ENCODE measurements at places on chromosomes 6 and 20.

DNA sequence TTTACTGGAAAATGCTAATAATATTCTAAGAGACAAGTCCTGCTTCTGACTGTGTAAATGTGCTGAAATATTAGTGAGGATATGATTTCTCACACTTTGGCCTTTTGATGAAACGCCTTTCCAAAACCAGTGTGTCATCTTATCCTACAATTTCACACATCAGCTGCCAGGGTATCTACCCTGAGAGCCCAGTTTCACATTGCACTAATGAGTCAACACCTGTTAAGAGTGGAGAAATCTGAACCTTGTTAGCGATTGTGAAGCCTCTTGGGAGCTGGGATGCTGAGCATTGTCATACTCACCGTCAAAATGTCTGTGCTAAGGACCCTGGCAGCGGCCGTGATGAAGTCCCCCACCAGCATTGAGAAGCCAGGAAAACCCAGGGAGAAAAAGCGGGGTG, 166.0 kb downstream of the RALGAPA2 start:
- DNase-seq, result no peak

DNA sequence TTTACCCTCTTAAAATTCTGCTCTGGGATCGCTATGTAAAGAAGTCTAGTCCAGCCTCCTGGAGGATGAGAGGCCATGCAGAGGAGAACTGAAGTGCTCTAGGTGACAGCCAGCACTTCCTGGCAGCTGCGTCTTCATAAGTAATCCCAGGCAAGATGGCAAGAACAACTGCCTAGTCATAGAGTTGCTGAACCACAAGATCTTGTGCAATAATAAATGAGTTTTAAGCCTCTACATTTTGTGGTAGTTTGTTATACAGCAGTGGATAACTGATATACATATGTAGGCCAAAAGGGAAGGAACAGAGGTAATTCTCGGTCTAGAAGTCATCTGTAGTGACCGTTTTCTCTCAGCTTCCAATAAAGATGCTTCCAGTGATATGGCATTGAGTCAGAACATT, 103.8 kb upstream of the FLRT3 start:
- DNase-seq, result no peak

DNA sequence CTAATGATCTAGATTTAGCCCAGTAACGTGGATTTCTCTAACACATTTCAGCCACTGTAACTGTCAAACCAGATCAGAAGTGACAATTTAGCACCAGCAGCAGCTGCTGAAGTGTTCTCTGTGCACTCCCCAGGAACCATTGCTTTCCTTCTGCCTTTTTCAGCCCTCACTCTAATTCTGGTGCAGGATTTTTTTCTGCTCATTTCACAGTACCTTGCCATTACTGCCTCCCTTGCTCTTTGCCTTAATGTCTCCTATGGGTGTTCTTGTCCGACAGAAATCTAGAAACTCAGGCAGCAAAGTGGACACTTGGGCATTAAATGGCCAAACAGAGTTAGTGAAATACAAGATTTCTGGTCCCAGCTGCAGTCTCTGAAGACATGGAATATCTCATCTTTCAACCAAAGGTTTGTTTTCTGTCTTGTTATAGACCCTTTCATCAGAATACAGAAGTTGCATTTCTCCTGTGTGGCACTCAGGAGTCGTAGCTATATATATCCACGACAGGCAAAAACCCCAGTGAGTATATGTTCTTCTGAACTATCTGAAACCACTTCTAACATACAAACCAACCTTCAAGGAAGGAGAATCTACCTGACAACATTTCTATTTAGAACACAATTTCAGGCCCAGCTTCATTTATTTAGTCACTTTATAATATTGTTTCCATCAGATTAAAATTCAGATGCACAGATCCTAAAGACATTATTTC, 92.9 kb downstream of the THEMIS start:
- DNase-seq, result no peak

DNA sequence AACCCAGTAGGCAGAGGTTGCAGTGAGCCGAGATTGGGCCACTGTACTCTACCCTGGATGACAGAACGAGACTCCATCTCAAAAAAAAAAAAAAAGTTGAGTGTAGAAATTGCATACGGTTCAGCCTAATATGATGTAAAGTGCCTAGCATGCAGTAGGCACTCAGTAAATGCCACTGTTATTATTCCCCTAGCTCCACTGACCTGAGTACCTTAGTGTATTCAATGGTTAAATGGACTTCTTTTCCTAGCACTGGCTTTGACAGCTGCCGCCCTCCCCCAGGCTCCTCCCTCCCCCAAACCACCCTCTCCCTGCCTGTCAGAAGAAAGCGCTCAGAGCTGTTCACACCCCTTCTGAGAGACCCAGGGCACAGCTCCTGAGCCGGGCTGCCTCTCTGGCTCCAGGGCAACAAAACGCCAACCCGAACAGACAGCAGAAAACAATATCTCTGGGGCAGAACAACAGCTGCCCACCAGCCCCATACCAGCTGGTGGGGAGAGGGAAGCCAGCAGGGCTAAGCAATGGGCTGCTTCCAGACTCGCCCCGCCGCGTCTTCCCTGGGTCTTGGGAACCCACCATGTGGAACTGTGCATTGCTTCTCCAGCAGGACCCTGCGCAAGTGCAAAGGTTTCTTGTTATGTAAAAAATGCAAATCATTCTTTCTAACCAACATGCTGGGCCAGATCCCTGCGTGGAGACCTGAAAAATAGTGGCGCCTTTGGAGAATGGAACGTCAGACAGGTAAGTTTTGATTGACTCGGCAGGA, 4.5 kb downstream of the CPNE5 start:
- DNase-seq, result no peak

- no peak for DNase-seq
Observed at GRCh38 chr20:1392443-1392692, 486 bp downstream of the FKBP1A start.

- DNase-seq, result no peak
Observed at GRCh38 chr20:39532205-39532604, 570.1 kb downstream of the DHX35 start.

- no peak for DNase-seq
Observed at GRCh38 chr6:87558446-87558845, 31.3 kb downstream of the RARS2 start.

DNA sequence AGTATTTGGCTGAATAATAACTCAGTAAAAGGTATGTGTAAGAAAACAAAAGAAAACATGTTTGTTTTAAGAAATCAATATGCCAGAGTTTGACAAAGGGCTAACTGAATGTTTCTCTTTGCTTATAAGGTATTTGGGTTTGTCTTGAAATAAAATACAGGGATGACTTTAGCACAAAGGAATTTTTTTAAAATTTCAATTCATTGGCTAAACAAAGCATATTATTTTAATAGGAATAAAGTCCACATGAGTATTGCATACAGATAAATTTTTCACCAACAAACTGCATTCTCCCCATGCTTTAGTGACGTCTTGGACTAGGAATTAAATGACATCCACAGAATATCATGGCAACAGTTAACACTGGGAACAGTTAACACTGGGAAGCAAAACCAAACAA, 480.0 kb upstream of the JAG1 start:
- no peak for DNase-seq

DNA sequence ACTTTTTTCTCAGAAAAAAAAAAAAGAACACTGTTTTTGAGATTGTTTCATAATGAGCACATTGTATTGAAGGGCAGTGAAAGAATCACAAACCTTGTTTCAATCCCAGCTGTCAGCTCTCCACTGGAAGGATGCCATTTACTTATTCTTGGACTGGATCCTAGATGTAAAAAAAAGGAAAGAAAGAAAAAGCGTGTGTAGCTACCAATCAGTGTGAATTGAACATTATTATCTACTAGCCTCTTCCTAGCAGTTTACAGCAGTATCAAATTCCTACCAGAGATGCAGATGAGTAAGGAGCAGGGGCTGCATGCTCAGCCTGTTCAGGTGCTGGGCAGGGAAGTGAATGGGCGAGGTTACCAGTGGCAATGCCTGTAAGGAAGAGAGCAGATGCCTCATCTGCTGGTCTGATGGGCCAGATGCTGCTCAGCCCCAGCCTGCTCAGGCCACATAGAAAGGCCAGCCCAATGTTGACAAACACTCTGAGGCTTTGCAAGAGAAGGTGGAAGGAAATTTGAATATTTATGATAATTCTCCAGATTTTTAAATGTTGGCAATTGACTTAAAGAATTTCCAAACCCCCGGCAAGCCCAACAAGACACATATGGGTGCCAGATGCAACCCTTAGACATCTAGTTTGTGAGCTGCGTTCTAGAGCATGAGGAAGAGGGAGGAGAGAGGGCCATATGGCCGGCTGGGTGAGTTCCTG, 189.5 kb downstream of the IBTK start:
- no peak for DNase-seq

- no peak for DNase-seq
Observed at GRCh38 chr20:33657704-33658095, 4.4 kb upstream of the C20orf144 start.

DNA sequence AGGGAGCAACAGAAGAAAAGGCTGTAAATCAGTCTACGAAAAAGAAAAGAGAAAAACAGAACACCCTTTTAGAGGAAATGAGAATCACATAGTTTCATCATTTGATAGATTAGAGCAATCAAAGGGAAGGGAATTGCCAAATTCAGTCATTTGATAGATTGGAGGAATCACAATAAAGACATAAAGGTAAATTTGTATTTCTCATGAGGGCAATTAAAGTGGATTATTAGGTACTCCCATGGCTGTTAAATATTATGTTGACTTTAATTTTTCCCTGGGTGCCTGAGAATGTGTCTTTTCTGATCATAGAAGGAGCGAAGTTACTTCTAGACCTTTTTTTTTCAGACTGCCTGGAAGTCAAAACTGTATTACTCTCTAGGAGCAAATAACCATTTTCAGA, 1145.7 kb downstream of the EPHA7 start:
- DNase-seq, result no peak

DNA sequence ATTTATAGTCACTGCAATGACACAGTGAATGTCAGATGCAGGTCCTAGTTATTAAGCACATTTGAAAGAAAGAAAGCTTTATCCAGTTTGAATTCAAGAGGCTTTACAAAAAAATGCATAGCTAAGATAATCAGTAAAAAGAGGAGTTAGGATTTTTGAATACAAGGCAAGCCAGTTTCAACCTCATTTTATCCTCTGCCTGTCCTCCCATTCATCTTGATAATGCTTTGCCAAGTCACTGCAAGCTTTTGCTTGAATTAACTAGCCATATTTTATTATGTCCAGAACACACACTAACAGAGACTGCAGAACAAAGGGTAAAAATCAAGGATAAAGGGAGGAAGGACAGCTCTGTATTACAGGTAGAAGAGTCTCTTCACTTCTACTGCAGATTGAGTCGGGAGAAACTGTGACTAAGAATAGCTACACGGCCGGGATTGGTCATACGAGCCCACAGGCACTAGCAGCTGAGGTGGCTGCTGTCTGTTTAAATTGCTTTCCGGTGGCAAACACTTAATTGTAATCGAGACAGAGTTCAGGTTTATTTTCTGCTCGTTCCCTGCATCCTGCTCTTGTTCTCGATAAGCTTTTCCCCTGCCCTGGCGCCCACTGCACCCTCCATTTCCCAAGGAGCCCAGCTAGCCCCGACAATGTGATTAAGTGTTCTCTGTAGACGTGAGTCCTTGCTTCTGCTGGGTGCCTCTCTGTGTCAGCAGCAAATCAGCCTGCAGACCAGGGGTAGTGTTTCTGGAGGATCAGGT, 30.5 kb upstream of the AKAP12 start:
- peak; percentile 24 for DNase-seq

- DNase-seq, result no peak
Observed at GRCh38 chr6:95670011-95670463, 92.7 kb downstream of the MANEA start.

- peak; percentile 81 for DNase-seq
Observed at GRCh38 chr6:37210313-37210968, 40.5 kb downstream of the PIM1 start.

GRCh38 chr6:157233156-157233555, 90.2 kb downstream of the TMEM242 start:
- no peak for DNase-seq

GRCh38 chr6:49264496-49264895, 198.6 kb downstream of the MMUT start:
- no peak for DNase-seq

DNA sequence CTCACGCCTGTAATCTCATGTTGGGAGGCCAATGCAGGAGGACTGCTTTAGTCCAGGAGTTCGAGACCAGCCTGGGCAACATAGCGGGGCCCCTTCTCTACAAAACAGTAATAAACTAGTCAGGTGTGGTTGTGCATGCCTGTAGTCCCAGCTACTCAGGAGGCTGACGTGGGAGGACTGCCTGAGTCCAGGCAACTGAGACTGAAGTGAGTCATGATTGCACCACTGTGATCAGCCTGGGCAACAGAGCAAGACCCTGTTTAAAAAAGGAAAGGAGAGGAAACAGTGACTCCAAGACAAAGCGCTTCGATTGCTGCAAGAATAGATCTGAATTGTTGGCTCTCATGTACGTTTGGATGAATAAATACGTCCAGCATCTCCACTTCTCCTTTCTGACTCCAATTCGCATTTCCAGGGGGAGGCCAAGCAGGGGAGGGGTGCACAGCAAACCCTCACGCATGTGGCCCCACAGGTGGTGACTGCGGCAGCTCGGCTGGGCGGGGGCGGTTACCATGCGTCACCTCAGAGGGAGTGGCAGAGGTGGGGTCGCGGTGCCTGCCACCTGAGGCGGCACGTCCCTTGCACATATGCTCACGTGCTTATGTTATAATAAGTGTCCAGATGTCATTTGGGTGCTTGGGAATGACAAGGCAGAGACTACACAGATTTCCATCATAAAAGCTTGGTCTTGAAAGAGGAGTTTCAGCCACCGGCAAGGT, 95.1 kb upstream of the MPC1 start:
- no peak for DNase-seq

- peak; percentile 47 for DNase-seq
Observed at GRCh38 chr6:107957308-107957908, 600 bp downstream of the SEC63 start.

DNA sequence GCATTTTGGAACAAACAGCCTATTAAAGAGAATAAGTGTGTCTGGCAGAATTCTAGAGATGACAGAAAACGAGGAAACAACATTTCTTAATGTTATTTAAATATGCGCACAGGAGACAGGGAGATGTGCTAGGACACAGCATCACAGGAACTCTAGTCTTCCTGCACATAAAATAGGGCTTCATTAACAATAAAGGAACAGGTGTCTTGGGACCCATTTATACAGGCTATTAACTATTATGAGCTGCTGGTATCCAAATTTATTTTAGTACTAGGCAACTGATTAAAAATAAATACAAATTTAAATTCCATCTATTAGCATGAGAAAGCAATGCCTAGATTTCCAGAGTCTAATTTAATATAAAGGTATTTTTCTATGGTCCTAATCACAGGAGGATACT, 102.3 kb downstream of the PDSS2 start:
- no peak for DNase-seq

- DNase-seq, result no peak
Observed at GRCh38 chr6:150196942-150197745, 54.3 kb downstream of the PPP1R14C start.

DNA sequence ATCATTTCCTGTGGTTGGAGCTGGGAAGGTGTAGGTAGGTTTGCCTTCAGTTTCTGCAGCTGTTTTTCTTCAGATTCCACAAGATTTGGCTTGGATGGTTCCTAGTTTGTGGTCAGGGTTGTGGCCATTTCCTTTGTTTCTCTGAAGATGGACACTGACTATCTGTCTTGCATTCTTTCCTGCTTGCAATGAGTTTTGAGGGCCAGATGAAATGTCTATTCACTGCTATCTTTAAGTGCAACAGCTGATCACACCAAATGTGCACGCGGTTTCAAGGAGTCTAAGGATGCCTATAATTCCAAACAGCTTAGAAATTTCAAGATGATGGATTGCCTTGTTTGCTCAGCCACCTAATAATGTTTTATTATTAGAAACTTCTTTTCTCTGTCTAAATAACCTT, 28.4 kb downstream of the IL20RA start:
- no peak for DNase-seq

GRCh38 chr20:38573413-38573812, 7.6 kb upstream of the ADIG start:
- no peak for DNase-seq
